ENCODE measurements at places on chromosomes 5 and 9. TPM values are rescaled to one million over a fixed set of nuclear protein-coding genes. Genes with fewer than 3 reads are reported as not detected.

DNA sequence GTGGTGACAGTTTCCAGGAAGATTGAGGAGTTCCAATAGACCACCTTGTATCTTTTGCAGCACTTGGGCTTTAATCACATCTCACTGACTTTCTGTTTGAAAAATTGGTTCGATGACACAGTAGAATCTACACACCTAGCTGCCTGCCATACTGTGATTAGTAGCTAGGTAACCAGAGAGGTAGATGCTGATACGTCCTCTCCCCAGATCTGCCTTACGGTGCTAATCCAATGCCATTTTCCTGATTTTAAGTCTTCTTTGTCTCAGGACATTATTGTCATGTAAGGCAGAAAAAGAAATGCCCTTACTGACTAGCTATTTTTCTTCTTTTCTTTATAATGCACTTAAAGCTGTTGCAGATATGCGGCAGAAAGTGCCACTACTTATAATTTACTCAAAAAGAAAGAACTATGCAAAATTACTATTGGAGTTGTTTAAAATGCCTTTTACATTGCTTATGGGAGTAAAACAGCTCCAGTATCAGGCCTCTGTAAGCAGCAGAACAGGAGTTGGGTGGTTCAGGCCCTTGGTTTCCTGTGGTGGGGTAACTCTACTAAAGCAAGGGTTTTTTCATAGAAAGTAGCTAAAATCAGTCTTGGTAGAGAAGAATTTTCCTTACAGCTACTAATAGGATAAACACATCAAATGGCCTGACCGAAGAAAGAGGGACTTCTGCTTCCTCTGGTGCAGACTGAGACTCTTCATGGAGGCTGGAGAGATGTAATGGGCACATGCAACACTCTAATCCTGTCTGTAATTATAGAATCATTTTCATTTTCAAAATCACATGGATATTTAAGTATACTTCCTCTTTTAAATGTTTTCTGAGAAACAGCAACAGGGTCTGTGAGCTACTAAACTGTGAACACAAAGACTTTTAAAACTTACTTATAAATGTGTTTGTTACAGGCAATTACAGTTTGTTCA lies 177.2 kb downstream of the MAPKAP1 start:
- no peak for DNase-seq

GRCh38 chr9:138033950-138034349 lies 156.4 kb downstream of the CACNA1B start:
- DNase-seq: no peak

- DNase-seq: no peak
These were observed 66.7 kb upstream of the PHF24 start for GRCh38 chr9:34891386-34891785.

GRCh38 chr9:125460346-125460745 lies 198.7 kb downstream of the GAPVD1 start:
- DNase-seq: no peak

GRCh38 chr5:51650824-51651223 lies 267.6 kb downstream of the ISL1 start:
- no peak for DNase-seq

DNA sequence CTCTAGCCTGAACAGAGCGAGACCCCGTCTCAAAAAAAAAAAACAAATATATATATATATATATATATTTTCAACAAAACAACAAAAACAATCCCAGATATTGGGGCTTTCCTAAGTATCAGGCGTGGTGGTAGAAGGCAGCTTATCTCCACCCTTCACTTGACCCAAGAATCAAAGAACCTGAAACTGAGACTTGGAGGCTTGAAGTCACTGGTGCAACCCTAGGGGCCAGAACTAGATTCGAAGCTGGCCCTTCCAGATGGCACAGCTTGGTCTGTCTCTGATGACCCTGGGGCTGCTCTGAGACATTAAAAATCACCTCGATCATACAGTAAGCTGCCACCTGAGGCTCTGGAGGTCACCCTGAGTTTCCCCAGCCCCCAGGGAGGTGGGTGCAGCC lies 1.3 kb upstream of the KCNMB1 start:
- DNase-seq: no peak

- DNase-seq: no peak
These were observed 163.1 kb downstream of the CDK5RAP2 start for GRCh38 chr9:120416781-120417427.

DNA sequence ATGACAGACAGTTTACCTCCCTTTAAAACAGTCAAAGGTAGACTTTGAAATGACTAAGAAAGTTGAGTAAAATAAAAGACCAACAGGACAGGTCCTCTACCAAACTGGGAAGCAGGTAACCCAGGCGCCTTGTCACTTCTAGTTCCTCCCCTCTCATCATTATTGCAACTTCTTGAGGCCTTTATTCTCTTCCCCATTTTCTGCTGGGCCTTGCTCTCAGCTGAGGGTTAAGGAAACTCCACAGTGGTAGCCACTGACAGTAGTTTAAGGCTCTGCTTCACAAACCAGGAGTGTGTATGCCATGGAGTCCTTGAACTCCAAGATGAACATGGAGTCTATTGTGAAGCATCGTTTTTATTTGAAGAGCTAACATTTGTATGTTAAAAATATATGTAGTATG lies 36.9 kb upstream of the TCERG1 start:
- DNase-seq: no peak

GRCh38 chr5:172695232-172696054 lies 54.4 kb downstream of the NEURL1B start:
- no peak for DNase-seq

DNA sequence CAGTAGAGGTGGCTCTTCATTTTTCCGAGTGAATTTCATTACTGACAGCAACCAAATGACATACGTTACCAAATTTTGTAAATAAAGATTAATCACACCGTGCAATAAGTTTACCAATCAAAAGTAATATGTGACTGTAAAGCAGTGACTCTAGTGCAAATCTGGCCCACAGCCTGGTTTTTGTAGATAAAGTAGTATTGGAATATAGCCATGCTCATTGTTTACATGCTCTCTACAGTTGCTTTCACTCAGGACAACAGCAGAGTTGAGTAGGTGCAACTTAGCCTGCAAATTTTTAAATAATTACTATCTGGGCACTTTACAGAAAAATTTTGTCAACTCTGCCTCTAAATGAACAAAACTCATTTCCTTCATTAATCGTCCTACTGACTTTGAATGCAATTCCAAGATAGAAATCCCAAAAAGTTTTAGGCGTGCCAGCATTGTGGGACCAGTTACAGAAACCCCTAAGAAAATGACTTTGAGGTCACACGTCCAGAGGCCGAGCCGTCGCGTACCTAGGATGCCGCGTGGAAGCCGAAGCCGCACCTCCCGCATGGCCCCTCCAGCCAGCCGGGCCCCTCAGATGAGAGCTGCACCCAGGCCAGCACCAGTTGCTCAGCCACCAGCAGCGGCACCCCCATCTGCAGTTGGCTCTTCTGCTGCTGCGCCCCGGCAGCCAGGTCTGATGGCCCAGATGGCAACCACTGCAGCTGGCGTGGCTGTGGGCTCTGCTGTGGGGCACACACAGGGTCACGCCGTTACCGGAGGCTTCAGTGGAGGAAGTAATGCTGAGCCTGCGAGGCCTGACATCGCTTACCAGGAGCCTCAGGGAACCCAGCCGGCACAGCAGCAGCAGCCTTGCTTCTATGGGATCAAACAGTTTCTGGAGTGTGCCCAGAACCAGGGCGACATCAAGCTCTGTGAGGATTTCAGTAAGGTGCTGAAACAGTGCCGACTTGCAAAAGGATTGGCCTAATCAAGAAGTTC lies 180.7 kb upstream of the TLE4 start:
- DNase-seq: no peak

- no peak for DNase-seq
These were observed 66.5 kb upstream of the PJA2 start for GRCh38 chr5:109476292-109476691.

DNA sequence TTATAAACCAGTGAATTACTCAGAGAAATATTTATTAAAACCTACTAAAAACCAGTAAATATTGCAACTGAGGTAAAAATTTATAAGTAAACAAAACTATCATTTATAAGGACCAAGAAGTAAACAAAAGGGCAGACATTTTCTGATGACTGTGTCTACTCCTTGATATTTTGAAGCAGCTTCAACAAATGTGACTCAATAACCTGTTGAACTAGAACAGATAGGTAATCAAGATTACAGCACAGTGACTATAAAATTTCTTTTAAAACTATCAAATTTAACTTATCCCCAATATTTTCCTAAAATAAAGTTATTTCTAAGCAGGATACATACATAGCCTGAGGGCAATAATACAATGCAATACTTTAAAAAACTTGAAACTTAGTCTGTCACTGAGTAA lies 12.8 kb downstream of the ANKRA2 start:
- DNase-seq: no peak

- DNase-seq: no peak
These were observed 946 bp downstream of the ADCY2 start for GRCh38 chr5:7396713-7397454.

- DNase-seq: no peak
These were observed 143.7 kb upstream of the PCA3 start for GRCh38 chr9:76620581-76620980.

DNA sequence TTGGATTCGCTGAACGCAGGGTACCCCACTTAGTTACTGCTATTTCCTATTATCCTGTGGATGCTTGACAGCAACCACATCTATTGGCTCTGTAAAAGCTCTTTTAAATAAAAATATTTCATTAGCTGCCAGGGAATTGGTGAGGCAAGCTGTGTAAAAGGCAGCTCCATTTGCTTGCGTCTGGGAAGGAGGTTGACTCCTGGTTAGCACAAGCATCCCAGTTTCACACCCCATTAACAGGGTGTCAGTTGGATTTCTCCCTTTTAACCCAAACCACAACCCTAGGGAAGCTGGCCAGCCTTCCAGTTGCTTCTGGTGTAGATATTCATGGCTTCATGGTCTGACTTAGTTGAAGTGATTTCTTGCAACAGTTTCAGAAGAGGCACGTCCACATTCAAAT lies 151.0 kb downstream of the GPBP1 start:
- DNase-seq: no peak

- DNase-seq: no peak
These were observed 208.8 kb upstream of the IRX2 start for GRCh38 chr5:2960294-2960693.

GRCh38 chr5:148748702-148749392 lies 77.6 kb upstream of the ADRB2 start:
- no peak for DNase-seq

DNA sequence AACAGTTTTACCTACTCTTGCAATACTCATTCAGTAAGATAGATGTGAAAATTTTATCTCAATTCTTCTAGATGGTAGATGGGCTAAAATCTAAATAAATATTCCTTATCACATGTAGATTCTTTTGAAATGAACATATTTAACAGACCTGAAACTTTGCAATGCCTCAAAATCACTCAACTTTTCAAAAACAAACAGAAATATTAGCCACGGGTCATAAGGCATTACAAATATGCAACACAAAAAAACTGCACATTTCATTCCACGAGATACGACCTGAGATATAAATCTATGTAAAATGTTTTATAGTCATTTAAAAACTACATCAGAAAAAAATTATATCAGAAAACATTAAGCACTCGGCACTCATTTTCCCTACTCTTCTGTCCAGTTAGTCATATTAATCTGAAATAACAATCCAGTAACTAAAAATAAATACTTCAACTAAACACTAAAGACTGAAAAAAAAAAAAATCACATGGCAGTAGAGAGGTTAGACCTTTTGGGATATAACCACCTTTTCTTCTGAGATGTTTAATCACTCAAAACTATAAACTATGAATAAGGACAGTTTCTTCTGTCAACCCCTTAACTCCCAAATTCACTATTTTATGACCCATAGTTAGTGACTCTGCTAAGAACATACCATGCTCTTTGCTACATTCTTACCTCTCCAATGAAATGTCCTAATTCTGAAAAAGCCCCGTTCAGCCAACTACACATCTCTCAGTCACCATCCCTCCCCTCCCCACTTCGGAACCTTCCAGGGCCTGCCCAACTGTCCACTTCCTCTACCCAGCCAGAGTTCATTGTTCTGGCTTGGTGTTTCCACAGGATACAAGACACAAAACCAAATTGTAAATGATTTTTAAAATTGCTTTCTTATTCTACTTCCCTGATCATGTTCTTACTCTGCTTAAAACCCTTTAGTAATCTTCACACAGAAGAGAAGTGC lies 6.4 kb downstream of the HOMER1 start:
- no peak for DNase-seq

- DNase-seq: no peak
These were observed 1.5 kb downstream of the LCN2 start for GRCh38 chr9:128150594-128151308.

DNA sequence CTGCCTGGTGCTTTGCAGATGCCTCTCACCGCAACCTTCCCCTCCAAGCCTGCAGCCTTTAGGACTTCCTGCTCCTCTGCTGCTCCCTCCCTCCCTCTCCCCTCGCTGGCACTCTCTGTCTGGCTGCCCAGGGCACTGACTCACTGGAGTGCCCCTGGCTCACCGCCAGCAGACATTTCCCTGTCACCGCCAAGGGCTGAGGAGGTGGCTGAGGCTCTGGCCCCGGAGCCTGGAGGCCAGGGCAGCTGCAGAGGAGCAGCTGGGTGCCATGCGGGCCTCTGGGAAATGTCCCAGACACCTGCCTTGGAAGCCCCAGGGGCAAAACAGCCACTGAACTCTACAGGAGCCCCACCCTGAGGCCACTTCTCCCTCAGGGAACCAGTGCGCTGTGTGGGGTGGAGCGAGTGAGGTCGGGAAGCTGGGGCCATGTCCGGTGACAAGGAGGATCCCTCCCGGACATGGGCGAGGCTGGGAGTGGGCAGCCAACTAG lies 53.4 kb downstream of the TENT4A start:
- peak; percentile 92 for DNase-seq

DNA sequence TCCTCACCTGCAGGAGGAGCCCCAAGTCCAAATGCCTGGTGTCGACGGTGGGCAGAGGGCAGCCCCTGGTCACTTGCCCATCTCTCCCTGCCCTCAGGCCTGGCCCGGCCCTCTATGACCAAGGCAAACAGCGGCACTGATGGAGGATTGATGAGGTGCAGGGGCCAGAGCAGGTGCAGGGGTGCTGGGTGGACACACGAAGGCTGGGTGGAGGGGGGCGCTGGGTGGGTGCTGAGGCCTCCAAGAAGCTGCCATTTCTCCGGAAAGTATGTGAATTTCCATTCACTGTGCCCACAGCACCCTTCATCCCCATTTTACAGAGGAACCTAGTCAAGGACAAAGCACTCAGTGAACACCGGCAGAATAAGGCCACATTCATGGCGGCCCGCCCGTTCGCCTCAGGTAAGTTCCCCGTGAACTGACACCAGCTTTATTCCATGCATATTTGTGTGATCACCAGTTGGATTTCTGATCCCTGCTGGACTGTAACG lies 143.8 kb upstream of the PPP1R26 start:
- DNase-seq: peak; percentile 77

The HSPB3 gene
- total RNA-seq: not detected

The F2RL1 gene
- total RNA-seq: 1.9 TPM

The ANKRD18A gene
- total RNA-seq: not detected

The SPACA9 gene
- total RNA-seq: 3.9 TPM

The RAD1 gene
- 16.1 TPM for total RNA-seq

The KIF4B gene
- total RNA-seq: not detected

The TAF11L8 gene
- total RNA-seq: not detected

The PTPN3 gene
- 6.3 TPM for total RNA-seq

The CCL21 gene
- 18.0 TPM for total RNA-seq

The DEPDC1B gene
- 0.35 TPM for total RNA-seq

The TMEM215 gene
- total RNA-seq: not detected

The PLAA gene
- total RNA-seq: 23.3 TPM

The UBAC1 gene
- 36.3 TPM for total RNA-seq

The PTGR1 gene
- total RNA-seq: 53.0 TPM

The LCN15 gene
- total RNA-seq: 0.32 TPM

The STKLD1 gene
- not detected for total RNA-seq

The CCDC171 gene
- total RNA-seq: 0.87 TPM
